T-cell (primary cell): ENCODE measurements at places on chromosomes 11 and 22.

DNA sequence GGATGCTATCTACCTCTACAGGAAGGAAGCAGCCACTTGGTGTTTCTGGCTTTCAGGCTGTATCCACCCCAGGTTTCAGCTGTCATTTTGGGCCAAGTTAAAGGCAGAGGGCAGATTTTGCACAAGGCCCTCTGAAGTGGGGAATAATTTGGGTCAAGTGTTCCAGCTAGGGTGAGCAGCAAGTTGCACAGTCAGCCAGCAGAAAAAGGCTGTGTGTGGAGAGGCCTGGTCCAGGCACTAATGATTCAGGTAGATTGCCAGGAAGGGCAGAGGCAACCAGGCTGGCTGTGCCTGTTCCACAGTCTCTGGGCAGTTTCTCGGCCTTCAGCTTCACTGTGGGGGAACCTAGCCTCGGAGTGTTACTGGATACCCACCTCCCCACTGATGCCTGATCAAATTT lies 8.6 kb upstream of the ELF5 start:
- DNase-seq, result no peak

- no peak for DNase-seq
Observed at GRCh38 chr22:41683616-41684015, 5.1 kb downstream of the SNU13 start.

DNA sequence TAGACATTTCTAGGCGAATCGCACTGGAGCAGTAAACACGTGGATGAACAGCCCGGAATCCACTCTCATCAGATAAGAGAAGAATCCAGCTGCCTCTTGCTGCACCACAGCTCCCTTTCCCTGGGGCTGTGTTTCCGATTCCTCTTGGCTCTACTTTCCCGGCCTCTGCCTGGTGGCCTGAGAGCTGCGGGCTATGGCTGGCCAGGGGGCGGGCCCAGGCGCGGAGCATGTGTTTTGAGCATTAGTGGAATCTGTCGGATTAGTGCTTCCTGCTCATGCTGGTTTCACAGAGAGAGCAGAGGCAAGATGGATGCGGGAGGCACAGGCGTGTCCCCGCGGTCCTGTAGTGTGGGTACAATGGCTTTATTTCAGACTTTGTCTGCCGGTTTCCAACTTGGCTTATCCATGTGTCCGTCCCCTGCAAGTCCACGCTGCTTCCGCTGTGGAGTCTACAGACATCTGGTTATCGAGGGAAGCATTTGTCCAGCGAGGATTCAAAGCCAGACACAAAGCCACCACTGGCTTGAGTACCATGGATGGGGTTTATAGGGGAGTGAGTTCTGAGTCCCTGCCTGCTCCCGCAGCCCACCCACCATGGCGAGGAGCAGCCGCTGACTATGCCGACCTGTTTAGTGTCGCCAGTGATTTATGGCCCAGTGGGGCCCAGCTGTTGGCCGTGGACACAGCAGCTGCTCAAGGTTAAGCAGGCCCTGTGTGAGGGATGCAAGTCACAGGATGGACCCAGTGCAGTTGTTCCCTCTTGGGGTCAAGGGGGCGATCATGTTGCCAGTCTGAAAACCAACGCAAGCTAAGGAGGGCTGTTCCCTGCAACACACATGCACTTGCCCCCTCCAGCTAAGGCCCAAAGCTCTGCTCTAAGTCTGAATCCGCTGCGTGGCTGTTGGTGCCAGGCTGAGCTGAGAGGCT lies 43.3 kb upstream of the EP300 start:
- no peak for DNase-seq

DNA sequence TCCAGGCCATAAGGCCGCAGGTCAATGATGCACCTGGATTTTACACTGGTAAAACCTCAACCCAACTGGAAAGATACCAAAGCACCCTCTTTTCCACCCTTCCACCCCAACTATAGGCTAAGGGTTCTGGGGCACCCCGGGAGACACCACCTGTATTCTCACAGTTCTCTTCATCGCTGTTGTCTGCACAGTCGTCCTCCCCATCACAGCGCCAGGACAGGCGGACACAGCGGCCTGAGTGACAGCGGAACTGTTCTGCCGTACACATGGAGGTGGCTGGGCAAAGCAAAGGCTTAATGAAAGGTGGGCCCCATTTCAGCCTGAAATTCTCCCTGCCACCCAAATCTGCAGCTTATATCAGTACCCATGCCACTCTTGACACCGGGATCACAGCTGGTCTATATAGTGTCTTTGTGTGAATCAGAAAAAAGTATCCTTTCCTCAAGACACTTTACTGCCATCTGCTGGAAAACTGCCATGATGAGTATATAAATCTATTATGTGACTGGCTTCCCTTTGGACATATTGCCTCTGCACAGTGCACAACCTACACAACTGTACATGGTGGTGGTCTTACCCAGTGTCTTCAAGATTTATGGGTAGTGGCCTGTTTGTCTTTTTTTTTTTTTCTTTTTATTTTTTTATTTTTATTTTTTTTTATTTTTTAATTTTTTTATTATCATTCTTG lies 21.5 kb downstream of the LRP4 start:
- DNase-seq, result no peak

GRCh38 chr11:5252192-5252918 lies 2.2 kb downstream of the HBG2 start:
- no peak for DNase-seq

DNA sequence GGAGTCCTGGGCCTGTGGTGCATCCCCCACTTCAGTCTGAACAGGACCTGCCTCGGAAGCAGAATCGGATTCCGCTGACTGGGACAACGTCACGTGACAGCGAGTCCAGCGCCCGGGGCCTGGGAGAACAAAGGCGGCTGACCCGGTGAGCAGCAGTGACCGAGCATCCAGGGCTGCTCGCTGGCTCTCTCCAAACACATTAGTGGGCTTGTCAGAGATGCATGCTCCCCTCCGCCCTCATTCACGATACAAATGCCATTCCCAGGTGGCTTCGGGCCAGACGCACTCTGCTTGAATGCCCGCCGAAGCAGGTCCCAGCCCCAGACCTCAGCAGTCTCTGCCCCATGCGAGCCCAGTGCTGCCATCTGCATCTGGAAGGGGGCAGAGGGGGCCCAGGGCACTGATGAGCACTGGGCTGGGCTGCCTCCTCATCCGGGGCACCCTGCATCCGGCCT lies 91.0 kb downstream of the WNT7B start:
- DNase-seq, result no peak

- DNase-seq, result no peak
Observed at GRCh38 chr22:43733138-43733537, 79.0 kb downstream of the EFCAB6 start.

GRCh38 chr11:92702805-92703448 lies 266.5 kb upstream of the MTNR1B start:
- no peak for DNase-seq

GRCh38 chr11:73178681-73179080 lies 36.6 kb upstream of the FCHSD2 start:
- no peak for DNase-seq

DNA sequence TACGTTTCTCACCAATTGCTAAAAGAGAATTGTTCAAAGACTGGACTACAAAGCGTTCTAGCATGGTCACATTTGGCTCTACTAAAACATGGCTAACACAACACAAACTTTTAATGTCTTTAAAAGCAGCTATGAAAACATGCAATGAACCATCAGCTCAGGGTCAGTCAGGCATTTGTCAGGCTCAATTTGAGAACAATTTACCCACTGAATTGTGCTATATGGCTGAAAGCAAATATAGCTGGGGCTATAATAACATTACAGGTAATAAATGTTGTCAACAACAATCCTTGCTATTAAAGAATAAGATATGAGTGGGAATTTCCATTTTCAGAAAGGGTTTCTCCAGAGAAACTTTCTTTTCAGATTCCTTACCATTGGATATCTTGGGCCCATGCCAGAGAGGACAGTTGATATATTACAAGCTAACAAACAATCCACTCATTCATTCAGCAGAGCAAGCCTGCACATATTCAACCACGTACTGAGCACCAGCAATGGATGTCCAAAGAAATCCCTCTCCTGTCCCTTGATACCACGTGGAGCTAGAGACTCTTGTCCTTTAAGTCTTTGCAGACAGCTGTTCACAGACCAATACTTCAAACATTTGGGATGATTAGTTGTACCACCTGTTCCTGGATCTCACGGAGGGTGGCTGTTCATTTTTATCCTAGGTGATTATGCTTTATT lies 82.5 kb upstream of the DDI1 start:
- DNase-seq, result no peak

DNA sequence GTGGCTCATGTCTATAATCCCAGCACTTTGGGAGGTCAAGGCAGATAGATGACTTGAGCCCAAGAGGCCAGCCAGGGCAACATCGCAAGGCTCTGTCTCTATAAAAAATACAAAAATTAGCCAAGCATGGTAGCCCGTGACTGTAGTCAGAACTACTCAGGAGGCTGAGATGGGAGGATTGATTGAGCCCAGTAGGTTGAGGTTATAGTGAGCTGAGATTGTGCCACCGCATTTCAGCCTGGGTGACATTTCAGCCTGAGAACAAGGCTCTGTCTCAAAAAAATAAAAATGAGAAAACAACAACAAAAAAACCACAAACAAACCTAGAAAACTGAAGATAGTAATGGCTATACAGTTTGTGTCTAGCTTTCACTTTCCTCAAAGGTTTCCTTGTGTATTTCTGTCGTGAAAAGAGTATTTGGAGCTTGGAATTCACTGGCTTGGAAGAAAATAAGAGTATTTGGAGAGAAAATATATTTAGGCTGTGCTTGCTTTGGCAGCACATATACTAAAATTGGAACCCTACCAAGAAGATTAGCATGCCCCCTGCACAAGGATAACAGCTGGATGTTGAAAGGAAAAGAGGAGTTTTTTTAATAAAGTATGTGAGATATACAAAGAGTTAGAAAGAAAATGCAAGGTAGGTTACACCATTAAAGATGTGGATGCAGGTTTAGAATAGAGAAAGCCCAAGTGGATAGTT lies 3.9 kb upstream of the BIRC3 start:
- no peak for DNase-seq

- no peak for DNase-seq
Observed at GRCh38 chr22:26556904-26557303, 33.0 kb downstream of the TPST2 start.
